ENCODE measurements at places on chromosomes 5 and 9.
A peak's percentile ranks its signal among the peaks of the same experiment; 100 is the strongest.

- no peak for DNase-seq
These were observed 75.2 kb downstream of the GOLPH3 start for GRCh38 chr5:32098890-32099310.

- DNase-seq: no peak
These were observed 36.2 kb downstream of the OTULIN start for GRCh38 chr5:14700478-14701436.

DNA sequence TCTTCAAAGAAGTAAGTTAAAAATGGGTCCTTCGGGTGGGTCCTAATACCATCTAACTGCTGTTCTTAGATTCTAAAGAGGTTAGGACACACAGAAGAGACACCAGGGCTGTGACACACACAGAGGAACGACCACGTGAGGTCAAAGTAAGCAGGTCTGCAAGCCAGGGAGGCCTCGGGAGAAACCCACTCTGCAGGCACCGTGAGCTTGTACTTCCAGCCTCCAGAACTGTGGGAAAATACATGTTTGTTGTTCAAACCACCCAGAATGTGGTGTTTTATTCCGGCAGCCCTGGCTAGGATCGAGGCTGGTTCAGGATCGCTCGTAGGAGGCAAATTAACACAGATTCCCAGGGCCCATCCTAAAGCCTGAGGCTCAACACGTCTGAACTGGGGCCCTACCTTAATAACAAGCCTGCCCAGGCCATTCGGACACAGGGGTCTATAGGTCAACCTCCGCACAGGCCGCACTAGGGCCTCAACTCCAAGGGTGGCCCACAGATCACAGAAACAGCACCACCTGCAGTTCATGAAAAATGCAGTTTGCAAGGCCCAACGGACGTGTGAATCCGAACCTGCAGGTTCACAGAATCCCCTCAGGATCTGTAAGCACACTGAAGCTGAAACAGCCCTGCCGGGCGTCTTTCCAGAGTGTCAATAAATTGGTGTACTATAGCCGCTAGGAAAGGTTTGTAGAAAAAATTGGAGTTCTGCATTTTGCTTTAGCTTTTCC lies 7.1 kb downstream of the MED10 start:
- no peak for DNase-seq

GRCh38 chr5:103360475-103360874 lies 101.9 kb downstream of the MACIR start:
- DNase-seq: no peak

GRCh38 chr9:84996029-84996428 lies 326.5 kb downstream of the NTRK2 start:
- no peak for DNase-seq

GRCh38 chr9:123338710-123339665 lies 17.0 kb upstream of the CRB2 start:
- no peak for DNase-seq

DNA sequence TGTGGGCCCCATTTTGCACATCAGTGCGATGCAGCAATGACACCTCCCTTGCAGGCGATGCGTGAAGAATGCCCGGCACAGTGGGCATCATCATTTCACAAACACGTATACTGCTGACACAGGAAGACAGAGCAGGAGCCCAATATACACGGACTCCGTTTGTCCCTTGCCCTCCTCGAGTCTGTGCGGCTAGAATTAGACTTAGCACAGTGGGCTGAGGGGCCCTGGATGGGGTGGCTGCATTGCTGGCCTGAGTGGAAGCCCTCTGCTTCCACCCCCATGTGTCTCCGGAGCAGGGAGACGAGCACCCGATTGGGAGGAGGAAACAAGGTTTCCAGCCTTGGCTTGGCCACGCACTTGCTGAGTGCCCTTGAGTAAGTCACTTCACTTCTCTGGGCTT lies 40.8 kb downstream of the GSN start:
- no peak for DNase-seq

DNA sequence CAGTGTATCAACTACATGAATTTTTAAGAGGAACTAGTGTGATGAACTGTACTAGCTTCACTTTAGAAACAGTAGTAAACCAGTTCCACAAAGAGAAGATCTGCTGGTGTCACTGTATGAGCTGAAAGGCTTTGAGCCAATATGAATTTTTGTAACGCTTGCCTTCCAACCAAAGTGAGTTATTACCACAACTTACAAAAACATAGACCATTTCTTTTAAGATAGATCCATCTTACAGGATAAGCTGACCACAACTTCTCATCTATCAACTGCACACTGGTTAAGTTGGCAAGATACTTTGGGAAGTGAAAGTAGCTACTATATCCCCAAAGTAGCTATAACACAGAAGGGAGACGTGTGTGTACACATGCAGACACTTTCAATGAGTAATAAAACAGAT lies 849.6 kb upstream of the DMAC1 start:
- DNase-seq: no peak

- no peak for DNase-seq
These were observed 159.1 kb upstream of the ZNF608 start for GRCh38 chr5:124905256-124906130.

DNA sequence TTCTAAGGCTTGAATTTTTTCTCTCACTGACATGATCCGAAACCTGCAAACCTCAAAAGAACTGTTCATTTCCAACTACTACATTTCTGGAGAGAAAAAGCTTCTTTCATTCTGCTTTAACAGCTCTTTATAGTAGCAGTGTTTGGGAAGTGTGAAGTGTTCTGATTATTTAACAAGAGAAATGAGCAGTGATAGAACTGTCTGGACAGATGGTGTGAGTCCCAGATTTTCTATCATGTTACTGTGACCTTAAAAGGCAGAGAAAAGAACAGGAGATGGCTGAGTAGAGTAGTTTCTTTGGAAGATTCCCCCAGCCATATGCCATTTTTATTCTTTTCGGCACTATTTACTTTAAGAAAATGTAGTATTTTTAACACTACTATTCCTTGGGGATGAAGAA lies 41.3 kb upstream of the TAL2 start:
- no peak for DNase-seq

- no peak for DNase-seq
These were observed 706.1 kb upstream of the CDH18 start for GRCh38 chr5:20694121-20694520.

GRCh38 chr5:30343707-30344106 lies 849.8 kb upstream of the CDH6 start:
- DNase-seq: no peak

DNA sequence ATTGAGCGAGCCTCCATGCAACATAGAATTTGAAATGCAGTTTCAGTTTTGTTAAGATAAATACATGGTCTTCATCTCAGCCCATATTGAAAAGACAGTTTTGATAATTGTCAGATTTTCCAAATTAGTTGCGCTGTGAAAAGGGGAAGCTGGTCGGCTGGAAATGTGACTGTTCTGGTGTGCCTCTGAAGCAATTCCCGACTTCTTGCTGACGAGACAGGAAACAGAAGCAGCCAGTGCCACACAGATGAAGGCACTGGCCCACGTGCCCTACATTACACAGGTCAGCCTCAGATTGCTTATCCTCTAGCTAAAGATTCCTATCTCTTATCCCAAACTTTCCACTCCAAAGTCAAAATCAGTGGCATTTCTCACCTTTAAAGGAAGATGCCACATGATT lies 214.1 kb upstream of the TLE4 start:
- DNase-seq: no peak

DNA sequence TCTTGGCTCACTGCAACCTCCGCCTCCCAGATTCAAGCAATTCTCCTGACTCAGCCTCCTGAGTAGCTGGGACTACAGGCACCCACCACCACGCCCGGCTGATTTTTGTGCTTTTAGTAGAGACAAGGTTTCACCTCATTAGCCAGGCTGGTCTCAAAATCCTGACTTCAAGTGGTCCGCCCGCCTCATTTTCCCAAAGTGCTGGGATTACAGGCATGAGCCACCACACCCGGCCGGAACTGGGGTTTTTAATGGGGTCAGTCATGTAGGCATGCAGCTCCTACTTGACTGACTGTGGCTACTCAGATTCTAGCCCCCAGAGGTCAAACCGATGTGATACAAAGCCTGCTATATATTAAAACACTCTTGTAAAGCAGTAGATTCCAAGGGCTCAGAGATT lies 631.7 kb downstream of the MAT2B start:
- DNase-seq: no peak

- no peak for DNase-seq
These were observed 201.8 kb downstream of the GLIS3 start for GRCh38 chr9:4098031-4098430.

- no peak for DNase-seq
These were observed 127.7 kb upstream of the SHB start for GRCh38 chr9:38196714-38197113.

DNA sequence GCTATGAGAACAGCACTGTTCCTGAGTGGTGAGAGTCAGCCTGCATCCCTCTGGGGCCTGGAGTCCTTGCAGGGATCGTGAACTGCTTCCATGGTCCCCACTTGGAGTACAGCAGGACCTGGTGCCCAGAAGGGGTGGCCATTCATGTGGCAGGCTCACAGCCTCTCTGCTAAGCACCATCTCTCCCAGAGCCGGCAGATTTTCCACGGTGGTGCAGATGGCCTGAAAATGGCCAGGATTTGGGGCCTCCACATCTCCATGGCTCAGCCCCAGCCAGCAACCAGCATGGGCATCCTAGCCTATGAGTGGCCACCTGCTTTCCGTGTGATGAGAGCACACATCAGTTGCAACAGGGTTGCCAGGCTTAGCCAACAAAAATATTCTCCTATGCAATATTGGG lies 33.9 kb upstream of the SEMA4D start:
- DNase-seq: no peak

GRCh38 chr5:60649288-60649917 lies 50.6 kb downstream of the DEPDC1B start:
- peak; percentile 11 for DNase-seq

DNA sequence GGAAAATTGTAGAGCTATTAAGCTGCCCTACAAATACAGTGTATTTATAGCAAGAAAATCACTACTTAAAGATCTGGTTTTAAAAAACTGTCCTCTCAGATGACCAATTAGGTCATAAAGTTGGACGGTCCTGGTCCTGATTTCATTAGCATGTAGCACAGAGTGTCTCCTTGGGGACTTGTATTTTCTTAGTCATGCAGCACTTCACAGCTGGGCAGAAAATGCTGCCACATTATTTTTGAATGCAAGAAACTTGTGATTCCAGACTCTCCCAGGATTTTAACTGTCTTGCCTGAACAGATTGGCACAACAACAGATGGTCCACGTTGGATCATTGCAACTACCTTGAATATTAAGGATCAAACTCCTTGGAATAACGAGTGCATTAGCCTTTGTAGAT lies 348.1 kb upstream of the SGCD start:
- DNase-seq: no peak

GRCh38 chr9:93815135-93815534 lies 140.0 kb downstream of the BARX1 start:
- no peak for DNase-seq

DNA sequence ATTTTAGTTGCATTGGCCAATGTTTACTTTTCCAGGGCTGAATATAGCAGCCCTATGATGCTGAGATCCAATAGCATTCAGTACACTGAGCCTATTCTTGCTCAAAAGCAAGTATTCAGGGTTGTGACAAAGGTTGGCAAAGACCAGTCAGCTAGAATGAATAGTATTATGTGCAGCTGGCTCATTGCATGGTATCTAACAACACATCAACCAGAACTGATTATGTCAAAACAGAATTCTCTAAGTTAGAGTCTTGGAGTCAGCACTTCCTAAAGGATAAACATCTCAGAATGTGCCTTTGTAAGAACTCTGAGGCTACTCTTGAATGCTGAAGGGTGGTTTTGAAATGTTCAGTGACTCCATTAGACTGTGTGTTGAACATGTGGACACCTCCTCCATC lies 774.5 kb upstream of the RGMB start:
- DNase-seq: no peak

GRCh38 chr5:120504057-120504456 lies 40.0 kb downstream of the PRR16 start:
- no peak for DNase-seq

GRCh38 chr9:131320031-131320685 lies 30.6 kb downstream of the PLPP7 start:
- DNase-seq: no peak

GRCh38 chr5:133754575-133755169 lies 142.3 kb upstream of the FSTL4 start:
- no peak for DNase-seq

DNA sequence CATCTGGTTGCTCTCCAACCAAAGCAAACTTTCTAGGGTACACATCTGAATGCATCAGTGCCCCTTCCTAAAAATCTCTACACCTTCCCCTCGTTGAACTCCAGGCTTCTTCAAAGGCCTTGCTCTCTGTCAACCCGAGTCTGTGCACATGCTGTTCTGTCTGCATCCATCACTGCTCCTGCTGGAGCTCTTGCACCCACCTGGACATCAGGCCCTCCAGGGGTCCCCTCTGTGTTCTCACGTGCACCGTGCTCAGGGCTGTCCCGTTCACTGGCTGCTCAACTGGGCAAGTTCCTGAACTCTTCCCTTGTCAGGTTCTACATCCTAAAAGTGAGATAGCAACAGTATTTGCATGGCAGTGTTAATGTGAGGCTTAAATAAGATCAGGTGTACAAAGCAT lies 62.7 kb upstream of the ANGPTL2 start:
- no peak for DNase-seq

DNA sequence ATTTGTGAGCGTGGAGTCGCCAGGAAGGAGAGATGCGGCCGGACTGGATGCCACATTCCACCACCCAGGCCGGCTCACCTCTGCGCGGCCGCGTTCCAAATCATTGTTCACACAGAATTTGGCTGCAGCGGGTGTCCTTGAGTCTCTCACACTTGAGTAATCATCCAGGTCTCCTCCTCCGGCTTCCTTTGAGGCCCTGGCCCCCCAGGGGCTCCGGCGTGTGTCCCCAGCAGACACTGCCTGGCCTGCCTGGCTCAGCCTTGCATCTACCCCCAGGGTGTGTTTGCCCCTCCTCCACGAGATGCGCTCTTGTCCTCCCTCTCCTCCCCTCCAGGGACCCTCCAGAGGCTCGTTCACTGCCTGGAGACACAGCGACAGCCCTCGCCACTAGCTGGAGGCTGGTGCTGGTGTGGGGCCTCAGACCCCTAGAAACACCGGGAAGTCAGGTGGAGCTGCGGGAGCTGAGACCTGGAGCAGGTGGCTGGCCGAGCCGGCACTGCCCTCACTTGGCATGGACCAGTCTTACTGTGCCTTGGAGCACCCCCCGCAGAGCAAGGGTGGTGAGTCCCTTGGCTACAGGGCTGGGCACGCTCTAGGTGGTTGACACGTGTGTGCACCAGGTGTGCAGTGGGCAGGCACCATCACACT lies 7.0 kb upstream of the SLC9A3 start:
- no peak for DNase-seq

DNA sequence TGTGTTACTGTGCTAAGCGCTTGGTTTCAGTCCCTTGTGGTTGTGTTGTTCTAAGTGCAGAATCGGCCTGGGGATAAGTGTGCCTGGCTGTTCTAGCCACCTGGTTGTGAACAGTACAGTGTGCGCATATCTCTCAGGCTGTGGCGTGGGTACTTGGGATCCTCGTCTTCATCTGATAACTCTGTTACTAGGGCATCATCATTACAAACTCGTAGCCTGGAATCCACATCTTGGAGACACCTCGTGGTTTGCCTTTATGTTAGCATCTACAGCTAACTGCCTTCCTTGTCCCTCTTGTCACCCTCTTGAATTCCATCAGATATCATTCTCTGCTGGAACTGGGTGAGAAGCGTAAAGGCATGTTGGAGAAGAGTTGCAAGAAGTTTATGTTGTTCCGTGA lies 41.5 kb downstream of the SPTAN1 start:
- DNase-seq: no peak

Data from AG04450 (cell line).